GM13976 (cell line): ENCODE measurements at places on chromosomes 12 and 14.

- no peak for DNase-seq
These were observed 73.5 kb downstream of the ARF6 start for GRCh38 chr14:49966304-49966809.

- DNase-seq, result peak; percentile 30
These were observed 39.8 kb downstream of the GRIN2B start for GRCh38 chr12:13941258-13942249.

- no peak for DNase-seq
These were observed 226.2 kb upstream of the LHX5 start for GRCh38 chr12:113697651-113698509.

GRCh38 chr12:115998794-115999478 is 278.6 kb downstream of the MED13L start:
- DNase-seq, result no peak

- no peak for DNase-seq
These were observed 44.3 kb upstream of the STK38L start for GRCh38 chr12:27199638-27200300.

DNA sequence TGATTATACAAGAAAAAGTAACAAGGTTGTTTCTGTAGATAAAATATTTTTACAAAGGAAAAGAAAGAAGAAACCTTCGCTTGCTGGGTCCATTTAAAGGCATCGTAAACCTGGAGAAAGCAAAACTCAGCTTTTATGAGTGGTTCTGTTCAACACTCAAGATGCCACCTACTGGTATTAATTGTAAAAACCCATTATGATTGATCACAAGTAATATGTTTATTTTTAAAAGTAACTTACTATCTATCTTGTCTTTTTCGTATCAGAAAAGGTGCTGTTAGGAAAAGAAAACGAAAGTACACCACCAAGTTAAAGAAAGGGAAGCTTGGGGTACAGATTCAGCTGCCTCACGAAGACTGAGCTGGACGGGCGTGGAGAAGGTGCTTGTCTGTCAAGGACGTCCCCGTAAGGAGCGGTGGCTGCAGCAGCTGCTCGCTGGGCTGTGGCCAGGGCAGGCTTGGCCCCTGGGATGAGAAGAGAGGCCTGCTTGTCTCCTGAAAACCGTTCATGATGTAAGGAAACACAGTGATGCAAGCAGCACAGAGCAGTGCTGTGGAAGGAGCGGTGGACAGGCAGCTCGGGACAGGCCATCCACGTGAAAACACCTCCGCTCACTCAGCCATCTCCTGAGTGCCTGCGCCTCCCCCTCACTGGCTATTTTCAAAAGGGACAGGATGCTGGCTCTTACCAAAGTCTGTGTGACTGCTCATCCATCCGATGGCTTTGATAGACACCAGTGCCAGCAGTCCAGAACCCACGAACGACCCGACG is 25.0 kb downstream of the SLC15A4 start:
- DNase-seq, result no peak

DNA sequence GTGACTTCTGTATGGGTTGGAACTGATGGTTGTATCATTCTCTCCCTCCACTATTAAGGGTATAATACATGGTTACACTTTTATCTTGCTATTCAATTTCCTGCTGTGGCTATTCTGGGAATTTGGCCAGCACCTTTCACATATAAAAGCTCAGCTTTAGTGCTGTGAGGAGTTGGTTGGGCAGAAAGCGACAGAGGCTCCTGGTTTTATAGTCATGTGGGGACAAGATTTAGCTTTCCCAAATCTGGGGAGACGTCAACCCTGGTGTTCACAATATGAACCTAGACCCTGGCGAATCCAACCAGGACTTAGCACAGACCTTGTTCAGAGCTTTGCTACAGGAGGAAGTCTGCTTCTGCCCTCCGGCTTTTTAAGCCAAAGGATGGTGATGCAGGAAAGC is 36.5 kb downstream of the FOS start:
- DNase-seq, result no peak

GRCh38 chr12:106157802-106158201 is 19.0 kb upstream of the NUAK1 start:
- no peak for DNase-seq
